ENCODE measurements at places on chromosomes 7 and 10. TPM values are rescaled to one million over a fixed set of nuclear protein-coding genes. Genes with fewer than 3 reads are reported as not detected.

The WNT16 gene
- total RNA-seq: not detected

DNA sequence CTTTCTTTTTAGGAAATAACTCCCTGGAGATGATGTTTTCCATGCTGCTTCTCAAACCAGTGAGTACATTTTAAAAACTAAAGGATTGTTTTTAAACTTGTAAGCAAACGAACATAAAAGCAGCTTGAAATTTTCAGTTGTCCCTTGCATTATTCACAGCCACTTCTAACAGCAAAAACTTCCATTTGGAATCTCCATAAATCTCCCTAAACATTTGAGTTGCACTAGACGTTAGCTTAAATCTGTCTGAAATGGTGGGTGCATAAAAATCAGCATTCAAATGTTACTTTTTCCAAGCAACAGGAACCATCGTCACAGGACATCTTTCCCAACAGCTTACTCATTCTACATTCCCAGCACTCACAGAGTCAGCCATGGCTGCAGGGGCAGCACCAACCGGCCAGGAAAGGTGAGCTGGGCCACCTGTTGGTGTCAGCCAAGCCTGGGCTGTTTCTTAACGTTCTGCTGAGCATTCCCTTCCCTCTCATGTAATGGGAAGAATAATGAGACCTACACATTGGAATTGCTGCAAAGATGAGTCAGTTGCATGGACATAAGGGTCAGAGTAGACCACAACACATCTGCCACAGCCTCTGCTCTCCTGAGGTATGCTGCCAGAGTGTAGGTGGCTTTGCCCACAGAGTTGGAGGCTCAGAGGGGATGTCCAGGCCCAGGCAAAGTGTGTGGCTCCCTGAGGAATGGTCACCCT, 163.2 kb downstream of the TNS3 start:
- H3K27ac ChIP-seq: no peak overlapping the region
- DNase-seq: no peak
- H3K36me3 ChIP-seq: no peaks in the 10 kb centered on the region
- H3K4me1 ChIP-seq: peaks cover 2% of the 10 kb centered on the region

GRCh38 chr7:22385326-22385725, 28.4 kb upstream of the RAPGEF5 start:
- no peak for DNase-seq
- H3K36me3 ChIP-seq: no peaks in the 10 kb centered on the region
- peaks cover 5% of the 10 kb centered on the region for H3K27me3 ChIP-seq
- no peak overlapping the region for H3K27ac ChIP-seq

The VSTM2A gene
- not detected for total RNA-seq

GRCh38 chr7:120724448-120724847, 133.5 kb downstream of the TSPAN12 start:
- H3K4me3 ChIP-seq: no peak overlapping the region
- no peak overlapping the region for H3K27ac ChIP-seq
- no peaks in the 10 kb centered on the region for H3K36me3 ChIP-seq
- peaks cover 2% of the 10 kb centered on the region for H3K27me3 ChIP-seq

GRCh38 chr10:130022511-130023299, 58.6 kb upstream of the EBF3 start:
- no peak overlapping the region for H3K27ac ChIP-seq
- no peak for DNase-seq
- H3K36me3 ChIP-seq: no peaks in the 10 kb centered on the region
- H3K27me3 ChIP-seq: no peaks in the 10 kb centered on the region
- peaks cover 8% of the 10 kb centered on the region for H3K4me1 ChIP-seq
